ENCODE measurements at places on chromosomes 2 and 18. TPM values are rescaled to one million over a fixed set of nuclear protein-coding genes. Genes with fewer than 3 reads are reported as not detected.

GRCh38 chr2:217258170-217258569 is 398.3 kb upstream of the TNP1 start:
- DNase-seq, result no peak

DNA sequence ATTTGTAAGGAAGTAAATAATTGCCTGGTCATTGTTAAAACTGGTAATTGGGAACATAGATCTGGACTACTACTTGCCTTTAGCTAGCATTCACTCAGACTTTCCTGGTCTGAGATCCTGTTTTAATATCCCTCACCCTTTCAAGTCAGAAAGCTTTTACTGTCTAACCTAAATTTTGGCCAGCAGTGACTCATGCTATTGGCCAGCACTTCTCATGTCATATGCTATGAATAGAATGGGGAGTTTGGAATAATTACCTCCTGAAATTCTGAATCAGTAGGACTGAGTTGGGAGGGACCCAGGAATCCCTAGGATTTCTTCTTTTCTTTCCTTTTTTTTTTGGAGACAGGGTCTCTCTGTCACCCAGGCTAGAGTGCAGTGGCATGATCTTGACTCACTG is 19.3 kb downstream of the STK36 start:
- no peak for DNase-seq

DNA sequence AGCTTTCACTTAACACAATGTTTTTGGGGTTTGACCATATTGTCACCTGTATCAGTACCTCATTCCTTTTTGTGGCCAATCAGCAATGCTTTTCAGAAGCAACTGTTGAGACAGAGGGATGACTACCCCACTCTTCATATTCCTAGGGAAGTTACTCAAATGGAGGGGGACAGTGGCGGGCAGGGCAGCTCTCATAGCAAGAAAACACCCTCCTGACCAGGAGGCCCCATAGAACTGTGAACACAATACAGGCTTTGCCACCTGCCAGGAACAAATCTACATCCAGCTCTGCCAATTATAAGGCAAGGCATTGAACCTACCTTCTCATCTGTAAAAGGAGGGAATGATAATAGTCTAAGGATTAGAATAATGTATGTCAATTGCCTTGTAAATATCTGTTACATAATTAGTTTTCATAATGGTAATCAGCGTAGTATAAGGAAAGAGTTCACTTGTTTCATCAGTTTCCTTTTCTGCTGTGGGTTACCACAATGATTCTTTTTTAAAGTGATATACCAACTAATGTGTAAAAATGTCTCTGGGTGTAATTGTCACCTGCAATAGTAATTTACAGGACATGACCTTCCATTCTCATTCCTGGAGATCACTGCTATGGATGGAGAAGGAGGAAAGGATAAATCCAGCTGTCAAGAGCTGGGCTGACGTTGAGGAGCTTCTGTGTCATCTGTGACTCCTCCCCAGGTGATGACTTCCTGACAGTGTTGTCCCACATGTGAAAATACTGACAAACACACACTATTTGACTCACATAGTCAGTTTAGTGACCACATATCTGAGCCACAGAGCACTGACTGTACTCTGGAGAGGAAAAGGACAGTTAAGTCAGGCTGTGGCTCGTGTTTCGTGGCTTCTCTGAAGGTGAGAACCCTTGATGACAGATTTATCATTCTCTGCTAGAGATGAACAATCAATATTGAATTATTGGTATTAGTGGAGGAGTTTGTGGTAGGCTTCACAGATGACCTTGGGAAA is 13.5 kb downstream of the ALPK2 start:
- DNase-seq, result no peak

GRCh38 chr2:96241900-96242611 is 23.7 kb downstream of the TMEM127 start:
- DNase-seq, result no peak

GRCh38 chr2:176156301-176156806 is 753 bp upstream of the HOXD3 start:
- DNase-seq, result no peak

- DNase-seq, result no peak
Measured at GRCh38 chr2:239787538-239788050, 237.5 kb downstream of the NDUFA10 start.

- no peak for DNase-seq
Measured at GRCh38 chr2:61117534-61117933, 44.5 kb upstream of the C2orf74 start.

DNA sequence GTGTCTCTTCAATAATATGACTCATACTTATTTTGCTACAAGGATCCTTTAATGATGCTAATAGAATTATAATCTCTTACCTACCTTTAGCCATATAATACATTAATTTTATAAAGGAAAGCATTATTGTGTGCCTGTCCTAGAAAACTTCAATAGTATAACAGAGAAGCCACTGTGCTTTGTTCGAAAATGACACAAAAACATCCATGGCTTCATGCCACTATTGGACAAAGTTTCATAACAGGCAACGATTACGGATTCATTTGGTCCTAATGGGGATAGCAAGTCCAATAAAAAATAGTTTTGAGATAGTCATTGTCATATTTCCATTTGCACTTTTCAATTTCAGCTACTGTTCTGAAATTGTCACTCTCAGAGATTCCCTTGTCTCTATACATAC is 52.5 kb upstream of the CCDC150 start:
- DNase-seq, result no peak

DNA sequence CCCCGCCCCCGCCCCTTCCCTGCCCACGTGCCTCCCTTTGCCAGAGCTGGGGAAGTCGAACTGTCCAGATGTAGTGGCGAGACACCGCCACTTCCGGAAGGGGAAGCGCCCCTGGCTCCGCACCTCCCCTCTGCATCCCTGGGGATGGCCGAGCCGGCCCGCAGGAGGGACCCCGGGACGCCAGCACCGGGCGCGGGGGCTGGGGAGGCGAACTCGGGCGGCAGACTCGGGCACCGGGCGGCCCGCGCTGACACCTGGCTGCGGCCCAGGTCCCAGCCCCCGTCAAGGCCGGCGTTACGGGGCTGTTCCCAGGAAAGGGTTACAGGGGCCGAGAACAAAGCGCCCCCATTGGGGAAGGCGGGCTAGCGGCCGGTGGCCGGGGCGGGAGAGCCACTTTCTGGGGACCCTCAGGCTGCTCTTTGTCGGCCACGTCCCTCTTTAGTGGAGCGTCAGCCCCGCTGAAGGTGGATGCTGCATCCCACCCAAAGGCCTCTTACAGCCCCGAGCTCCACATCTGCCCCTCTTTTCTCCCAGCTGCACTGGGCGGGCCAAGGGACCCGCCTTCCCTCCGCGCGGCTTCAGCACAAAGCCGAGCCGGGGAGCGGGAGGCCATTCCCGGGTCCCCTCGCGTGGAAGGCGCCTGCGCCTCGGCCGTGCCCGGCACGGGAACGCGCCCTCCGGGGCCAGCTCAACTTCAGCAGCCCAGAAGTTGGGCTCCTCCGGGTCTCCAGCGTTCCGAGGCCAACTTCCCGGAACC is 1.3 kb downstream of the SDC1 start:
- DNase-seq, result no peak

- DNase-seq, result no peak
Measured at GRCh38 chr2:124382067-124382618, 357.1 kb downstream of the CNTNAP5 start.

The TRABD2A gene
- 12.1 TPM for total RNA-seq

The TMEM200C gene
- 12.1 TPM for total RNA-seq

Measured in dorsolateral prefrontal cortex (tissue), 122 donors.